ENCODE measurements at places on chromosomes 2 and 18.
A peak's percentile ranks its signal among the peaks of the same experiment; 100 is the strongest.

DNA sequence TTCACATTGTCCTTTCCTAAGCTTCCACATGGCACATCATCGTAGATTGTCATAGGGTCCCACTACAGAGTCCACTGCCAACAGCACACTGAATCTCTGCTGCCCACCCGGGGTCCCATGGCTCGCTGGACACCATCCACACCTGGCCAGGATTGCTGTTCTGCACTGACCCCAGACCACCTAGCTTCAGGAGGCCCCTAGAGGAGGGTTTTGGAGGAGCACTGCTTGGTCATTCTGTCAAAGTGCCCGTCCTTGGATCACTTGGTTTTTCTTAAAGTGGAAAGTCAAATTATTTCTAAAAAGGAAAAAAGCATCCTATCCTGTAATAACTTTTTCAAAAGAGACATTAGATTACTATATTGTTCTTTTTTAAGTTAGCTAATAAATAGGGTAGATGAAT lies 59.0 kb downstream of the CHRNA1 start:
- no peak for DNase-seq

- DNase-seq = no peak
These were observed 52.1 kb upstream of the LAPTM4A start for GRCh38 chr2:20103530-20103929.

DNA sequence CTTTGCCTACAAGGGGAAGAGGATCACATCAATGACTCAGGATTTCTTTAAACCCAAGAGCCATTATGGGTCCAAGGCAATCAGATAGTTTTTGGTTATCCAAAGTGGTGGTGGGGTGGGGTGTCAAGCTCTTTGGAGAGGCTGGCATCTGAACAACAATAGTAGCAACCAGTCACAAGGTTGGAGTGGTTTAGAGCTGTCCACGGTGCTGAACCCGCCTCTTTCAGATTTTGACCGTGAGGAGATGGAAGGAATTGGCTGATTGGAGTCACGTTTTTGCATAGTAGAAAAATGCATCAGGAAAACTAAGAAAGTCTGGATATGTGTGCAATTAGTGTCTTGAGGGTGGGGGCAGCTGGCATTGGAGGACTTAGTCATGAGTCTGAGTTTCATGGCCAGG lies 159.9 kb downstream of the LOXHD1 start:
- DNase-seq = no peak

DNA sequence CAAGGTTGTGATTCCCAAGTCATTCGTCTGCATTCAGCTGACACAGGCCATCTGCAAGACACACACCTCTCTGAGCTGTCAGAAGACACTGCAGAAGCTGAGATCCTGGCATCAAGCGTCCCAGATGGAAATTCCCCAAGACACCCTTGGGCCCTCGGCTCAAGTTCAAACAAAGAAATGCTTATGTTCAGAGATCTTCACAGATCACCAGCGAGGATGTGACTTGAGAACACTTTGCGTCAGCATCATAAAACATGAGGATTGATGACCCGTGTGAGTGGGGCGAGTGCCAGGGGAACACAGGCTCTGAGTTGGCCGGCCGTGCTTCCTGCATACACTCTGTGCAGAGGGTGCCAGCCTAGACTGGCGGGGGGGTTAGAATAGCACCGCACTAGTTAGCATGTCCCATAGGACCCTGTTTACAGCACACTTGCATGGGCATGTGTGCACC lies 36.8 kb downstream of the KCNIP3 start:
- DNase-seq = peak; percentile 87

DNA sequence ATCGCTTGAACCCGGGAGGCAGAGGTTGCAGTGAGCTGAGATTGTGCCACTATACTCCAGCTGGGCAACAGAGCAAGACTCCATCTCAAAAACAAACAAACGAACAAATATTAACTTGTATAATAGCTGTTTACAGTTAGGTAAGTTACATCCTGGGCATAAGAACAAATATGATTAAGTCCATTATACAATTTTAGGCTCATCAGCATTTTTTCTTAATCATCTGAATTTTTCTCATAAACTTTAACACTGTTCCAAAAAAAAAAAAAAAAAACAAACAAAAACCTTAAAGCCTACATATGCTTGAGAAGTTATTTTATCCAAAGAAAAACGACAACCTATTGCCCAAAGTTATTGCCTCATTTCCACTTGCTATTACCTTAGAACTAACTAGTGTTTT lies 1042.5 kb downstream of the DPP10 start:
- DNase-seq = no peak

- no peak for DNase-seq
These were observed 74.2 kb downstream of the DOCK10 start for GRCh38 chr2:224968051-224968450.

DNA sequence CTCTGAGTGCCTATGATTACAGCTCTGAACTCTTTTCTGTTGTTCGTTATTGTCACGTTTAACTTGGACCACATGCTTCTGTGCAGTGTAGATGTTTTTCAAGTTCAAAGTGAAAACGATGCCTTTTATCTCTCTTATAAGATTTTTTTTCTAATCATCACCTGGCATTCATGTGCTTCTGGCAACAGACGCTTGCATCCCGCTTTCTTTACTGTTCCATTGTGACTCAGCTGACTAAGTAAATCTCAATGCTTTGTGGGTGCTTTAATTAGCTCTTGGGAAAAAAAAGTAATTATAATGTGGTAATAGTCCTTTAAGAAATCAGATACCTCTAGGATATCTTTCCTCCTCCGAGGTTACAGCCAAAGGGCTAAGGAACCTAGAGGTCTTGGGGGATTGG lies 31.2 kb upstream of the RMP24 start:
- no peak for DNase-seq

GRCh38 chr2:231351648-231352047 lies 43.9 kb upstream of the B3GNT7 start:
- no peak for DNase-seq

GRCh38 chr2:238182362-238182761 lies 21.1 kb downstream of the ILKAP start:
- no peak for DNase-seq

- no peak for DNase-seq
These were observed 69.0 kb upstream of the FAM110C start for GRCh38 chr2:115303-115702.

GRCh38 chr2:29070526-29070925 lies 3.8 kb downstream of the PCARE start:
- no peak for DNase-seq

GRCh38 chr2:210198326-210198725 lies 26.9 kb downstream of the ACADL start:
- no peak for DNase-seq

- no peak for DNase-seq
These were observed 65.7 kb upstream of the RTN4 start for GRCh38 chr2:55115761-55116597.

- no peak for DNase-seq
These were observed 3.1 kb upstream of the INPP5D start for GRCh38 chr2:233056961-233057605.

DNA sequence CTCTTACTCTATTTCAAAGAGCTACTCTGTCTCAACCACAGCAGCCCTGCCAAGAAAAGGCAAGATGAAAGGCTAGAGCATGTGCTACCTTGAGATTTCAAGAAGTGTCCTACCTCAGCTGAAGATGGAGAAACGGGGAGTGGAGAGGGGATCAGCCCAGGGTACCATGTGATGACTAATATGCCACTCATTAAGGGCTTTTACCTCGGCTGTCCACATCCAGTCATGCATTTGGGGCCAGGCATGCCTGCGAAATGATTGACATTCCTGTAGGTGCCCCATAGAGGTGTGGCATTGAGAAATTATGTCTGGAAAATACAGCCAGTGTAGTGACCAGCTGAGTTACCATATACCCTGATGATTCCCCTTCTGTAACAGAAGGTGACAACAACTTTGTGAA lies 96.1 kb downstream of the NRP2 start:
- DNase-seq = no peak

GRCh38 chr2:150468350-150468960 lies 19.0 kb downstream of the RND3 start:
- no peak for DNase-seq

DNA sequence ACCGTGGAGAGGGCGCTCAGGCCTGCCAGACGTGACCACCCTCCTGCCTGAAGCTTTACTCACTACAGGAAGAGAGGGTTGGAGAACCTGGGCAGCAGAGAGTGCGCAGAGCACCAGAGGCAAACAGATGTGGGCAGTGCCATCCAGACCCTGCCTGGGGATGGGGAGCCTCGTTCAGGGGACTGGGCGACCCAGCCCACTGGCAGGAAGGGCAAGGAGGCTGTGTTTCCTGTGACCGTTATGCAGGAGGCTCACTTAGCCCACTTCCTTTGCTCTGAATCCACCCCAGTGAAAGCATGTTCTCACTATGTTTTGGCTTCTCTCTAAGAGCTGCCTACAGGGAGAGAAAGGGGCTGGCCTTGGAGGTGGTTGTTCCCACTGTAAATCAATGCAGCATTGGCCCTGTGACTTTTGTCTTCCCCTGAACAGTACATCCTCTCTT lies 23.0 kb upstream of the ACKR3 start:
- no peak for DNase-seq

- no peak for DNase-seq
These were observed 605 bp downstream of the REV1 start for GRCh38 chr2:99489063-99489760.

DNA sequence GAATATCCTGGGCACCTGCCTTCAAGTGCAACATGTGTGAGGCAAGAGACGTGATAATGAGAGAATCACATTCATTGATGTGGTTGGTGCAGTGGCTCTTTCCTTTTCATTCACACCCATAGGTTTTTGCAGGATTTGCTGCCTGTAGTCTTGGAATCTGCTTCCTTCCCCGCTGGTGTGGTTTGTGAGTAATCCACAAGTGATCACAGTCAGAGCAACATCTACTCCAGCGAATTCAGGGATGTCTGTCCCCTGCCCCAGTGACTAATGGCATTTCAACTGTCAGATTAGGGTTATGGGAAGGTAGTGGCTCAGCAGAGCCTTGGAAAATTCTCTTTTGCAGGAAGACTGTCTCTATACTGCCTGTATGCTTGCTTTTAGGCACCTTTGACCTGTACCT lies 225.5 kb upstream of the RBMS1 start:
- DNase-seq = no peak

- no peak for DNase-seq
These were observed 520.1 kb downstream of the ARHGAP15 start for GRCh38 chr2:143649226-143649740.

- no peak for DNase-seq
These were observed 234.3 kb downstream of the CDCA7 start for GRCh38 chr2:173588931-173589369.

- DNase-seq = no peak
These were observed 81.0 kb downstream of the TPO start for GRCh38 chr2:1494257-1494656.

GRCh38 chr18:22856870-22857269 lies 76.3 kb upstream of the RBBP8 start:
- DNase-seq = no peak

GRCh38 chr2:25757906-25758305 lies 84.5 kb upstream of the DTNB start:
- DNase-seq = no peak

DNA sequence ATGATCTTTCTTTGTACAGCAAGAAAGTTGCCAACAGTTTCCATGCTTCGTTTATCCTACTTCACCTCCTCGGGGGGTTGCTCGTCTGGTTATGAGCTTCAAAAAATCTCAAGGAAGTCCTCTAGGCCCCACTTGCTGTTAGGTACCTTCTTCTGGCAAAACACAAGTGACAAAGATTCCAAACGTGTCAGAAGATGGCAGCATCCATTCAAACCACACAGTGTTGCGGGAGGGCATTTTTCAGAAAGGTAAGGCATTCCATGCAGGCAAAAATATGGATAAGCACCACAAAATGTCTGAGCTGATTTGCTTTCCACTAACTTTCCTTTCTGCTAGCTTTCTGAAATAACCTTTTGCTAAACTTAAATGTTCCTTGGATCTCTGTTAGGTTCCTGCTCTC lies 13.2 kb upstream of the OR6B3 start:
- no peak for DNase-seq

- no peak for DNase-seq
These were observed 20.2 kb upstream of the TUBB6 start for GRCh38 chr18:12287684-12288402.

- DNase-seq = no peak
These were observed 72.7 kb downstream of the KCNG2 start for GRCh38 chr18:79870301-79871025.

- no peak for DNase-seq
These were observed 673.4 kb downstream of the SLC4A3 start for GRCh38 chr2:220300806-220301205.

DNA sequence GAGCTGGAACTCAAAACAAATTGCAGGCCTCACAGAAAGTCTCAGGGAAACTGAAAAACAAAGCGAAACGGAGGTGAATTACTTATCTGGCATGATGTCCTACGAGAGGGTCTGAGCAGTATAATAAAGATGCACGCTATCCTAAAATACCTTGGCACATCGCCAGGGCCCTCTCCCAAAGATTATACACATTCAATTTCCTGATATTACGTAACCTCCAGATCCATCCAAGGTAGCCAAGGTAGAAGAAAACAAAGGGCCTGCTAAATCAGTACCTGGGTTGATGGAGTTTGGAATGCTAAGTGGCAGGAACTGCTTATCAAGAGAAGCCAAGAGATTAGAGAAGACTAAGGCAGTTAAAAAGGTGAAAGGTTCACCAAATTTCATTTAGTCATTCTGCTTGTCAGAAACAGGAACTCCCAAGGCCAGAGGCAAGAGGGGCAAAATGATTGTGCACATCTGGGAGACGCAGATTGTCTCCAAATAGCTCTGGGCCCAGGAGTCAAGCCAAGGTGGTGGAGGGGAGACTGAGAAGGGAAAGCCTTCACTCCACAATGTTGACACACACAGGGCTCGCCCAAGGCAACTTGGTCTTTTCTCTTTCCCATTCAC lies 236.8 kb upstream of the ATP5MC3 start:
- no peak for DNase-seq

DNA sequence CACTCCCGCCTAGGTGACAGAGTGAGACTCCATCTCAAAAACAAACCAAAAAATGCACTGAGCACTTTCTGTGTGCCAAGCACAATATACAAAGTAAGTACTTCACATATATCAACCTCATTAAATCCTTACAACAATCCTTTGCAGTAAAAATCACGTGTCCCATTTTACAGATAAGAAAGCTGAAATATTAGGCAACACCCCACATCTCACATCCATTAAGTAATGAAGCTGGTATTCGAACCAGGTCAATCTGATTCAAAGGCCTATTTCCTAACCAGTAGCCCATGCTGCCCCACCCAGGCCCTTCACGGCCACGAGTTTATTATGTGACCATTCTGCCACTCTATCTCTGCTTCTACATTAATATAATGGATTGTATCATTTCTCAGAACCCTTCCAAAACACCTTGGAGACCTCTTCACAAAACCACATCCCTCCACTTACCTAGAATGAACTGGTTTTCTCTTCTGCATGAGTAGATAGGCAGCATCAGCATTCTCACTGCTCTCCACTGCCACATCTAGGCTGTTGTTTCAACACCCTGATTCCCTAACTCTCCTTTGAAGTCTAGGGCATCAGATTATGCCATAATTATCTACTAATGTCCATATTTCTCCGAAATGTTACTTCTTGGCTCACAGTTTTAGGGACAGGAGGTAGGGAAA lies 3.1 kb upstream of the EXOC6B start:
- DNase-seq = peak; percentile 41

Data from DMS79 (cell line).